Muscle of leg (tissue), 16 donors: ENCODE measurements at places on chromosomes 5 and 9. TPM values are rescaled to one million over a fixed set of nuclear protein-coding genes. Genes with fewer than 3 reads are reported as not detected.

F2RL2 gene
- polyA plus RNA-seq, result 1.8 TPM

OR1Q1 gene
- polyA plus RNA-seq, result not detected

C5orf58 gene
- 0.24 TPM for polyA plus RNA-seq

OTULINL gene
- 5.2 TPM for polyA plus RNA-seq

DNA sequence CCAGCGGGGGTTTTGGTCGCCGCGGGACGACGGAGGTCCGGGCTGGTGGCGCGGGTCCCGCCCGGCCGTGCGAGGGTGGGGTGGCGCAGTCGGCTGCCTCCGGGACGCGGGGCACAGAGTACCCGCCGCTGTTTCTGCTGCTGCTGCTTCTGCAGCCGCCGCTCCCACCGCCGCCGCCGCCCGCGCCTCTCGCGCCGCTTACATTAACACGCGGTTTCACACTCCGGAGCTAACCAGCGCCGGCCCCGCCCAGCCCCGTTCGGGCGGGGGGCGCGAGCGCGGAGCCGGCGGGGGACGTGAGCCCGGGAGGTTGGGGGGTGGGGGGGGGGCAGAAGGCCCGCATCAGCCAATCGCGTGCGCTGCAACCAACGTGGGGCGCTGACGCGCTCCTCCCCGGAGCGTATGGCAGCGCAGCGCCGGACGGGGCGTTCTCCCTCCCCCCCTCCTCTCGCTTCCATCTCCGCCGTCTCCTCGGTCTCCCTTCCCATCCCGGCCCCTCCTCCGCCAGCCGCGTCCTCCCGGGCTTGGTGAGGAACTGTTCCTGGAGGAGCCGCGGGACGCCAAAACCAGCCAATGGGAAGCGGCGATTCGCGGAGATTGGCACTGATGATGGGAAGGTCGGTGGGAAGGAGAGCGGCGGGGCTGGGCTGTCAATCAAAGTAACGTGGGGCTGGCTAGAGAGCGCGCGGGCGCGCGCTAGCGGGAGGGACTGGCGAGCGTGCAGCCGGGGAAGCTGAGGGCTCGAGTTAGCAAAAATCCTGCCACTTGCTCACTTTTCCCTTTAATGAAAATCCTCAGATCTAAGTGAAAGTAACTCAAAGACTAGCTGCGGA, at the start of gene TLE1:
TSS of gene TLE1 (minus strand) at position 205 of the 833 bp plus-strand sequence. CDS start 1,307 bp downstream, outside the sequence.
- DNase-seq, result peak; percentile 100

- DNase-seq, result no peak
Observed at GRCh38 chr5:65276178-65276890, 205.4 kb downstream of the ADAMTS6 start.

DNA sequence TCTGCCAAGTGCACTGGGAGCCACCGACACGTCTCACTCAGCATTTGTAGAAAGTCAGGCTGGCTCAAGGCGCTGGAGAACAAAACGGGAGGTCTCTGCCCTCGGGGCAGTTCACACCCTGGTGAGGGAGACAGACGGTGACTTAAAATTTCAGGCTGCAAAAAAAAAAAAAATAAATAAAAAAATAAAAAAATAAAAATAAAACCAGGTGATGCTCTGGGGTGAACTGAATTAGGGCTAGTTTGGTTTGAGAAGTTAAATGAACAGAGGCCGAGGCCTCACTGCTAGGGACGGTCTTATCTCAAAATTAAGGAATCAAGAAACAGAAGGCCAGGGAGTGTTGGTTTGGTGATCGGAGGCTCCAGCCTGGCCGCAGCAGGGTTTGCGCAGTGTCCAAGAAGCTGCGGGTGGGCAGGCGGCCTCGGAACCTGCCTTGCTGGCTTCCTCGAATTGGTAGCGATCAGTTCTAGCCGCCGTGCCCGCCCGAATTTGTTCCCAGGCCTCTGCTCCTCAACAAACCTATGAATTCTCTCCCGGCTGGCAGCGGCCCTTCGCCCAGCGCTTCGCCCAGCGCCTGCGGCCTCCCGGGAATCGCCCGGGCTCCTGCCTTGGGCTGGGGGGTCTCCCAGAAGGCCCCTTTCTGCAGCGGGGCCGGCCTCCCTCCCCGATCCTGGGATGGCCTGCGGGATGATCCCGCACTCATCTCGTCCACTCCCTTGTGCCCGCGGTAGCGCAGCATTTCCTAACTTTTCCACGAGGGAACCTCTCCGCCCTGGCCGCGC, 1.5 kb downstream of the NKX2-5 start:
- DNase-seq, result no peak

GRCh38 chr5:138544181-138545134, 1.4 kb upstream of the ETF1 start:
- DNase-seq, result peak; percentile 55

GRCh38 chr5:54317511-54318260, 7.3 kb upstream of the ARL15 start:
- DNase-seq, result peak; percentile 45

- peak; percentile 88 for DNase-seq
Observed at GRCh38 chr9:123453831-123454321, 97.9 kb downstream of the CRB2 start.

DNA sequence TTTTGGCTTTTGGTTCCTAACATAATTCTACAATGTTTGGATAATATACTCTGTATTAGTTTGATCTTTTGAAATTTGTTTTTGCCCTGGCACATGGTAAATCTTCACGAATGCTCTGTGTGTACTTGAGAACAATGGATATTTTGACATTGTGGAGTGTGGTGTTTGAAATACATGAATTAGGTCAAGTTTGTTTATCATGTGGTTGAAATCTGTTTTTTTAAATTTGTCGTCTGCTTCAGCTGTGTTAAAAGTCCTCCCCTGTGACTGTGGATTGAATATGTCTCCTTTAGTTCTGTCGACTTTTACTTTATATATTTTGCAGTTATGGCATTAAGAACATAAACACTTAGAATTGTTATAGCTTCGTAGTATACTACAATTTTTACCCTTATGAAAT, 60.3 kb downstream of the DUSP1 start:
- no peak for DNase-seq

- no peak for DNase-seq
Observed at GRCh38 chr9:14442956-14443355, 129.0 kb upstream of the NFIB start.

DNA sequence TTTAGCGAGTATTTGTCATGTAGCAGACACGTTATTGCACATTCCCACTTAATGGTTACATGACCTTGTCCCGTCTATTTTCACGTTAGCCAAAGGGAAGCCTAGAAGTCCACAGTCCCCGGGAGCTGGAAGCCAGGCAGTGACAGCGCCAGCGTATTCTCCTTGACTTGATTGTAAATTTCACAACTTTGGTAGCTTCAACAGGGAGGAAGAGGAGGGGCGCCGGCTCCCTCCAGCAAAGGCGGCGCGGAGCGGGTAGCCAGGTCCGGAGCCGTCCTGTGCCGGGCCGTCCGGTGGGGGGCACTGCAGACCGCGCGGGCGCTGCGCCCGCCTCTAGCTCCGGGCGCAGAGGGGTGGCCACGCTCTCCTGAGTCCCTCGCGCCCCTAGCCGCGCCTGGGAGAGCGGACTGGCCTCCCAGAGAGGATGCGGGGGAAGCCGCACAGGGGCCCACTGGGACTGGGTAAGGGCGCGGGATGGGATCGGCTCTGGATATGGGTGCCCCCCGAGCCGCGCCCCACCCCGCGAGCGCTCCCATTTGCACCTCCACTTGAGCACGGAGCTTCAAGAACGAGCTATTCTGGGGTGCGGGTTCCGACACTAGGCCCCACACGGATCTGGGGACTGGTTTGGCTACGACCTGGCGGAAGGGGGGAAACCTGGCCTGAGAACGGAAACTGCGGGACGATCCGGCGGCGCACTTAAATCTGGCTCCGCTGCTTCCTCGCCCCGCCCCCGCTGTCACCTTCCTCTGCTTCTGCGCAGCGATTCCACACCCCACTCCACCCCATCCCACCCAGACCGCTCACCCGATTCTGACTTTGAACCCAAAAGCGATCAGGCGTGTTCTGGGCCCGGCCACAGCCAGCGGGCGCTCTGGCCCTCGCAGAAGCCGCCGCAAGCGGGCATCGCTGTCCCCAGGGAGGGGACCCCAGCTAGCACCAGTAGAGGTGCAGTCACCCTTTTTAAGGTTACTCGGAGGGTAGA, 23.8 kb downstream of the KLF4 start:
- DNase-seq, result peak; percentile 64

DNA sequence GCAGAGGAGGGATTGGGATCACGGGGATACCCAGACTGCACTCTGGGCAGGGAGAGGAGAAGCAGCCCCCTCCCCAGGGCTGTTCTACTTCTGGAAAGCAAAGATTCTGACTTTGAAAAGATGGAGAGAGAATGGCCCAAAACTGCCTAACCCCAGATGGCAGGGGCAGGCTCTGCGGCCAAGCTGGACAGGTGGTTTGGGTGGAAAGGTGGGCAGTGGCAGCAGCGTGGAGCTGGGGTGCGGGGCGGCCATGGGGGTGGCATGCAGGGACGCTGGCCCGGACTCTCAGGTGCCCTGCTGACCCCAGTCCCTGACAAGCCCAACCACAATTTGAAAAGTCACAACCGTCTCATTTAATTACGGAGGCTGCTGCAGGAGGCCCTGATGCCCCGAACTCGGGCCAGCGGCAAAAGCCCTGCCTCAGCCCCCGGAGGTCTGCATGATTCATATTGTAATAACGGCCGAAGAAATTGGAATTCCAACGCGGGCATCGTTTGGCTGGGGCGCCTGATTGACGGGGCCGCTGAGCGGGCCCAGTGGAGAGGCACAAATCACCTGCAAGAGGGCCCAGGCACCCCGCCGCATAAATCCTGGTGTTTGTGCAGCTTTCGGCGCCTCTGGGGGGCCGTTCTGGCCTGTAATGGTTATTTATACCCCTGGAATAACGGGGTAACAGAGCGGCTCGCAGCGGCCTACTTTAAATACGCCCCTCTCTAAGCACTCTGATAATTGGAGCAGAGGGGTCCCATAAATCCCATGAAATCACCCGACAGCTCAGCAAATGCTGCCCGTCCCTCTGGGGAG, 41.8 kb upstream of the FCN2 start:
- no peak for DNase-seq
